ENCODE measurements at places on chromosomes 5 and 9.

DNA sequence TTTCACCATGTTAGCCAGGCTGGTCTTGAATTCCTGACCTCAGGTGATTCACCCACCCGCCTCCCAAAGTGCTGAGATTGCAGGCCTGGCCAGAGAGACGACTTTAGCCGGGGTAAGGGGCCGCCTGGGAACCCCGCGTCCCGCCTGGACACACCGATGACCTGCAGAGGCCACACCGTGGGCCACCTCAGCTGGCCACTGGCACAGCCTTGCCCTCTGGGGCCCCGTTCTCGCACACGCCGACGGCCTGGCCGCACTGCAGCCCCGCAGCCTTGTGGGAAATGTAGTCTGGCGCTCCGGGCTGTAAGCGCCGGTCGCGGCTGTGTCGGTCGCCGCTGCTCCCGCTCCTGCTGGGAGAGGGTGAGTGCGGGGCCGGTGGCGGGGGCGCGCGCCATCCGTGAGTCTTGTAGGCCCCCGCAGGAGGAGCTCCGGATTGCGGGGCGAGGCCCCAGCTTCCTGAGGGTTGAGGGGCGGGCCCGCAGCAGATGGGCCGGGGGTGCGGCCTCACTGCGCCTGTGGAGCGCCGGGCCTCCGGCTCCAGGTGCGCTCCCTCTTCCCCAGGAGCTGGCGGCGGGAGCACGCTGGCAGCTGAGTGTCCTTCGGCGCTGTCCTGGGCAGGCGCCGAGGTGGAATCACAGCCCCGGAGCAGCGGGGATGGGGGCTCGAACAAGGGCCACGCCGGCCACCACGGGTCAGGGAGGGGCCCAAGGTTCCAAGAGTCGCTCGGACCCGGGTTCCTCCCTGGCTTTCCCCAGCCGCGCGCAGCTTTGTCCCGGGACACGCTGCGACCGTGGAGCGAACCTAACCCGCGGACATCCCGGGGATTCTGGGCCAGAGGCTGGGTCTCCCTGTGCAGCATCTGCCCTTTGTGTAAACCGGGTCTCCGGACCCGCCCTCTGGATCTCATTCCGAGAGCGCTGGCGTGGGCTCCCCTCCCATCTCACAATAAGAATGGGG, at the start of gene ZFP2:
TSS of gene ZFP2 (plus strand) at position 299 of the 957 bp plus-strand sequence. CDS start 35,401 bp downstream, outside the sequence.
- DNase-seq = peak; percentile 1

DNA sequence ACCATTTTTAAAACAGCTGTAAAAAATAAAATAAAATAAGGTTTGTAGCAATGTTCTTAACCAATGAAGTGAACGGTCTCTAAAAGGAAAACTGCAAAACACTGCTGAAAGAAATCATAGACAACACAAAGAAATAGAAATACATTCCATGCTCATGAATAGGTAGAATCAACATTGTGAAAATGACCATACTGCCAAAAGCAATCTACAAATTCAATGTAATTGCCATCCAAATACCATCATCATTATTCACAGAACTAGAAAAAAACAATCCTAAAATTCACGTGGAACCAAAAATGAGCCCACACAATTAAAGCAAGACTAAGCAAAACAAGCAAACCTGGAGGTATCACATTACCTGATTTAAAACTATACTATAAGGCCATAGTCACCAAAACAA, 67.6 kb upstream of the RGMB start:
- DNase-seq = no peak

GRCh38 chr9:101268426-101268825, 116.4 kb downstream of the BAAT start:
- no peak for DNase-seq

DNA sequence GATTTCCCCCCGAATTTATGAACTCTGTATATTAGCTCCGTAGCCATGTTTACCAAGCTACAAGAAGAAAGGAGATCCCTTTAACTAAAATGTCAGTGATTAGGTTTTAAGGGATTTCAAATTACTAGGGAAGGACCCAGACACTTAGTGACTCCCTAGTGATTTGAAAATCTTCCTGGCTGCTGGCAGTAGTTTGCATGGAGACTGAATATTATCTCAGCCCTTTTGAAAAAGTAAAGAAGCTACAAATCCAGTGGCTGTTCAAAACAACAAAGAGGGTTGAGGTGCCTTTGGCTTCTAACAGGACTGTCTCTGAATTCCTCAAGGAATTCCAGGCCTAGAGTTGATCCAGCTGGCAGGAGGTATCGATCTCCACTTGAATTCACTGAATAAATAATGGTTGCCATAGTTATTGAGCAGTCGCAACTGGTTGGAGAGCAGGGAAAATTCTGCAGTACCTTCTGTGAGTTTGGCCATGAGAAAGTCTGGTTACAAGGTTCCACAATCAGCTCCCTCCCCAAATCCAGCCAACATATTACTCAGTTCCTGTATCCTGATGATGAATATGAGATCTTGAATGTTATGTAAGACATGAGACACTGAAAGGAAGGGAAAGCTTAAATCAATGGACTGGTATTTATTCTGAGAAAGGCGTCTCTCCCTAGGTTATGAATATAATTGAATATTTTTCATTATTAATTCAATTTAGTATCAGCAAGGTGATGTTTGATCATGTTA, 37.7 kb downstream of the NR4A3 start:
- peak; percentile 13 for DNase-seq

- DNase-seq = no peak
These were observed 210.8 kb upstream of the ELL2 start for GRCh38 chr5:96172436-96172835.

DNA sequence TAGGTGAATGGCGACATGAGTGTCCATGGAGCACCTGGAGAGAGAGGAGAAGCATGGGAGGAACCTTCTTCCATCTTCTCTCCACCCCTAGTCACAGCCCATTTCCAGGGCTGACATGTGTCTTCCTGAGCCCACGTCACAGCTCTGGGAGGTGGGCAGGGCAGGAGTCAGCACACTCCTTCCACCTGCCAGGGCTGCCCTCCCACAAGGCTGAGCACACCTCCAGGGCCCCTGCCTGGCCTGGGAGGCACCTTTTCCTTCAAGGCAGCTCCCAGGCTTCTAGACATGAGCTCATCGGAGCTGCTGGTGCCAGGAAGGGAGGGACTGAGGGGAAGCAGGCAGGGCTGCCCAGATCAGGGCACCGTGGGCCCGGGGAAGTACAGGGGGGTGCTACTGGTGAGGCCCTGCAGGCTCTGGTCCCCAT, 13.6 kb upstream of the SYNPO start:
- no peak for DNase-seq

DNA sequence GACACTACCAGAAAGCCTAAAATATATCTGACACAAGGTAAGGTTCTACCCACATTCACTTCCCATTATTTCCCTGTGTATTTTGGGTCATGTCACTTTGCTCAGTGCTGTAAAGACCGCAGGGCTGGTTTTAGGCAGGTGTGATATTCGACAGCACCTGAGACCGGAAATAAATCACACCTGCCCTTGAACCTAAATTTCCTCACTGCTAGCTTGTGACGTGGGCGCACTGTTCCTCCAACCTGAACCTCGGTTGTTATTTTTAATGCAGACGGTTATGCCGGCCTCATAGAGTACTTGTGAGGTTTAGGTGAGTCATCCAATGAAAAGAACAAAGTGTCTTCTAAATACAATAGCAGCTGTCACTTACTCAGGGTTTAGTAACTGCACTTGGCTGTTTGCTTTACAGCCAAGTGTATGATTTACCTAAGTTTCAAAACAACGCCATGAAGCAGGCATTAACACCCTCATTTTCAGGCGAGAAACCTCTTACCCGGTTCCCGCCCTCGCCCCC, 20.7 kb upstream of the ZNF782 start:
- no peak for DNase-seq

DNA sequence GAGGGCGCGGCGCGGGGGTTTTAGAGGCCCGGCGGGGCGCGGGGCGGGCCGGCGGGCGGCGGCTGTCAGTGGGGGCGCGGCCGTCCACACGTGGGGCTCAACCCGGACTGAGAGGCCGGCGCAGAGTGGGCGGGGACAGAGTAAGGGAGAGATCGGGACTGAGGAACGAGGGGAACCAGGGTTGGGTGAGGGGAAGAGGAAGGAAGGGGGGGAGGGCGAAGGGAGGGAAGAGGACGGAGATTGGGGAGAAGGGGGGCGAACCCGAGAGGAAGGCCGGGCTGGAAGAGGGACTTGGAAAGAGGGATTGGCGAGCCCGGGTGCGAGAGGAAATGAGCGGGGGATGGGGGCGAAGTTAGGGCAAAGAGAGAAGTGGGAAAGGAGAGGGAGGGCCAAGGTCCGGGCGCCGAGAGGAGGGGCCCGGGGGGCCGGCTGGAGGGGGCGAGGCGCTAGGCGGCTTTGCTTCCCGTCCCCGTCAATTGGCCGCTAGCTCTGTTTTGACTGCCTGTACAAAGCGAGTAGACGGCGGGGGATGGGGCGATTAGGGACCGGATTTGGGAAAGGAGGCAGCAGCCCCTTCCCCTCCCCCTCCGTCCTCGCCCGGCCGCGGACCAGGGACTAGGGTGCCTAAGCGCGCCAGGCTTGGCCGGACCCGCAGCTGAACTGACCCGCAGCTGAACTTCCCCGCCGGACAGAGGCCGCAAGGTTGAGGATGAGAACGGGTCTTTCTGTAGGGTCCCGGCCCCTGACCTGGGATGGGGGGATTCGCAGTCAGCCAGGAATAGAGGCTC, 399 bp upstream of the FBN2 start:
- DNase-seq = peak; percentile 57

GRCh38 chr5:78813906-78814530, 165.4 kb upstream of the LHFPL2 start:
- no peak for DNase-seq

DNA sequence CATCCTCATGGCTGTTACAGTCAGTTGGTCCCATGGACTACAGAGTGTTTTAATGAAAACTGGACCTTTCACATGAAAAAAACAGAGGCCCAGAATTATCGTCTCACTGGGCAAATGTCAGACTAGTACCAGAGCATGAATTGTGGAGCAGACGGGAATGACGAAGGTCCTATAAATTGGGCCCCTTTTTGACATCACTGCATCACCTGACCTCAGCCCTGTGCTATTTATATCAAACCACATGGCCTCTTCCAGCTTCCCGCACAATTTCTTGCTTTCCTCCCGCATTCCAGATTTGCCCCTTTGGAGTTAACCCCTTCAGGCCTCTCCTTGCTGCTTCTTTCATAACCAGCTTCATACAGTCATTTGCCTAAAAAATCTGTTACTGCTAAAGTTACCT, 301.7 kb downstream of the ATPSCKMT start:
- DNase-seq = no peak

- DNase-seq = no peak
These were observed 563.5 kb downstream of the CDH18 start for GRCh38 chr5:19424506-19424905.

GRCh38 chr5:154276973-154277331, 86.4 kb downstream of the GALNT10 start:
- DNase-seq = no peak

- no peak for DNase-seq
These were observed 232.3 kb upstream of the WWC1 start for GRCh38 chr5:168059131-168059530.

DNA sequence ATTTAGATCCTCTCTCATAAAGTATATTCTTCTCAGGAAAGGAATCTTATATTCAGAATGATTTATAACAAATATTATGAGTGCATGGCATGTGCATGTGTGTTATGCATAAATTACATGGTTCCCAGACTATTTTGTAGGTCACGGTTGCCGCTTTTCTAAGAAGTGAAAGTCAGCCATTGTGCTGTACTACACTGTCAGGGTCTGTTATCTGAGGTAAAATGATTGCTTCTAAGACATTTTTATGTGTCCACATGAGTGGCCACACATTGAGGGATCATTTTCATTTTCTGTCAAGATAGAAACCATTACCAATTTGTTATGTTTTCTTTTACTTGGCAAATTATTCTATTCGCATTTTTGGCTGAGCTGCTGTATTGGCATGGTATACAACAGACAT, 210.8 kb downstream of the CWC27 start:
- no peak for DNase-seq

GRCh38 chr5:64944868-64945267, 176.1 kb downstream of the CWC27 start:
- no peak for DNase-seq

DNA sequence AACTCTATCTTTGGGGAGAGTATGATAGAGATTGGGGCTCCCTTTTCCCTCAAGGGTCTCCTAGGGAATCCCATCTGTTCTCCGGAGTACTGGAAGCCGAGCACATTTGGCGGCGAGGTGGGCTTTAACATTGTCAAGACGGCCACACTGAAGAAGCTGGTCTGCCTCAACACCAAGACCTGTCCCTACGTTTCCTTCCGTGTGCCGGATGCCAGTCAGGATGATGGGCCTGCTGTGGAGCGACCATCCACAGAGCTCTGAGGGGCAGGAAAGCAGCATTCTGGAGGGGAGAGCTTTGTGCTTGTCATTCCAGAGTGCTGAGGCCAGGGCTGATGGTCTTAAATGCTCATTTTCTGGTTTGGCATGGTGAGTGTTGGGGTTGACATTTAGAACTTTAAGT, 21.5 kb downstream of the PTGS1 start:
- DNase-seq = no peak

- DNase-seq = no peak
These were observed 15.2 kb upstream of the SELENOP start for GRCh38 chr5:42826757-42827515.

DNA sequence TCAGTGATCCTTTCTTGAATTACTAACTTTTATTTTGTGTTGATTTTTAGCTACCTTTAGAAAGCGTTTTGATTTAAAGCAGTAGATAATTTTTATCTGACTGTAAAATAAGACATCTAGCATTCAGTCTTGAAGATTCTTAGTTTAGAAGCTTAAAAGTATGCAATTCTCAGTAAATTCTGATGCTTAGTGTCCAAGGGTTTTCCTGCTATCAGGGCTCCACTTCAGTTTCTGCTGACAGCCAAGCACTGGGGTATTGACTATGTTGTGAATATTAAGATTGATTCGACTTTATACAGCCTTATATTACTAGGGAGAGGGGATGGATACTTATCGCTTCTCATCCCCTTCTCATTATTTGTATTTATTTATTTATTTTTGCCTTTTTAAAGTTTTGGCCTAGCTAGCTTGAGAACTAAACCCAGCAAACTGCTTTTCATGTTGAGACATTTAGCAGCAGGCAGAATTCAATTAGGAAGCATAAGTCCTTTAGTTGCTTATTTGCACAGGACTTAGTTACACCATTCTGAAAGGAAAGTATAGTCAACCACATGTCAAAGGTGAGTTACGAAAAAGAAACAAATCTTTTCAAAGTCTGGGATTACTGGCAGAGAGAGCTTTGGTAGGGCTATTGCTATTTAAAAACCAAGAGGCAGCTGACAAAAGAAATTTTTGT, 2.9 kb downstream of the PBX3 start:
- DNase-seq = no peak

DNA sequence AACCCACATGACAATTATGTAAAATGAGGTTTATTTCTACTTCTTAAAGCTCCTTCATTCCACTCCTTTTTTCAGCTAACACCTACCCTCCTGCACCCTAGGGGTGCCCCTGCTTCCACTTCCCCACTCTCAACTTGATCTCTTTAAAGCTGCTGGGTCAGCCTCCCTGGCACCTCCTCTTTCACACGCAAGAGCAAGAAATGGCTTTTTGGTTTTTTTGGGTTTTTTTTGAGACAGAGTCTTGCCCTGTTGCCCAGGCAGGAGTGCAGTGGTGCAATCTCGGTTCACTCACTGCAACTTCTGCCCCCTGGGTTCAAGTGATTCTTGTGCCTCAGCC, 64.4 kb downstream of the SUSD1 start:
- DNase-seq = no peak

GRCh38 chr9:23938908-23939307, 112.9 kb upstream of the ELAVL2 start:
- no peak for DNase-seq
